HFFc6 (cell line): ENCODE measurements at places on chromosomes 4 and X. TPM values are rescaled to one million over a fixed set of nuclear protein-coding genes. Genes with fewer than 3 reads are reported as not detected.

Gene P2RY10
- not detected in 3 replicates for total RNA-seq

Gene TRAPPC2
- total RNA-seq, result 9.0 to 13.0 TPM (median 11.0 TPM) in 3 replicates

Gene GPR143
- total RNA-seq, result not detected in 3 replicates

Gene SPANXD
- 3.1 TPM in 1 of 3 replicates, not detected in the others for total RNA-seq

Gene NUDT11
- total RNA-seq, result 4.2 to 7.3 TPM (median 4.8 TPM) in 3 replicates

Gene PAGE2
- total RNA-seq, result 0.82 TPM in 1 of 3 replicates, not detected in the others

Gene MAGEA12
- total RNA-seq, result 0.15 TPM in 1 of 3 replicates, not detected in the others

GRCh38 chr4:173508386-173509035 is 21.5 kb downstream of the HAND2 start:
- DNase-seq, result no peak

DNA sequence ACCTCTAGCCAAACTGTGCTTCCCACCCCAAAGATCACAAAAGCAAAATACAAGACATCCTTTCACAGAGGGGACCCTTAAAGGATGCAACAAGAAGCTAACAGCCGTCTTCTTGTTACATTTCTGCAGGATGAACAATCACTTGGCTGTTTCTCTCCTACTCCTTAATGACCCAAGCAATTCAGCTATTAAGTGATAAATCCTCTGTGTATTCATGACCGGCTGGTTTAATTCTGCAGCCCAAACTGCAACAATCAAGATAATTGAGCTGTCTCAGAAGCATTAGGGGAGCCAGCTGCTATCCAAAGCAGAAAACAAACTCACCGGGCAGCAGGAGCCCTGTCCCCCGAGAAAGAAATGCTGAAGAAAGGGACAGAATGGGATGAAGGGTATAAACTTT is 85.9 kb upstream of the ACSL4 start:
- no peak for DNase-seq

- DNase-seq, result no peak
Measured at GRCh38 chr4:31803526-31804195, 1083.5 kb downstream of the PCDH7 start.

DNA sequence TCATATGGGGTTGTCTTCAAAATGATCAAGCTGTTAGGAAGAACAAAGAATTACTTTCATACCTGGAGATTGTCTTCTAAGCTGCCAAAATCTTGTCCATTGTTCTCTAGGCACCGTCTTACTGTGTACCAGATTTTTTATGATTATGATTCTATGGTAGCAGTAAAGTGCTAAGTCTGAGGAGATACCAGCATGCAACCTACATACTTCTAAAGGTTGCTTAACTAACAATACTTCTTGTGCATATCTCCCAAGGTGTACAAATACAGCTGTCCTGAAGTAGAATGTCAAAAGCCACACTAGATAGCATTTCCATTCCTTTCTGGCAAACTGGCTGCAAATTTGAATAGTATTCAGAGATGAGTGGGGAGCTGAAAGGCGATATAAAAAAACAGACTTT is 62.6 kb upstream of the FBXW7 start:
- DNase-seq, result no peak

DNA sequence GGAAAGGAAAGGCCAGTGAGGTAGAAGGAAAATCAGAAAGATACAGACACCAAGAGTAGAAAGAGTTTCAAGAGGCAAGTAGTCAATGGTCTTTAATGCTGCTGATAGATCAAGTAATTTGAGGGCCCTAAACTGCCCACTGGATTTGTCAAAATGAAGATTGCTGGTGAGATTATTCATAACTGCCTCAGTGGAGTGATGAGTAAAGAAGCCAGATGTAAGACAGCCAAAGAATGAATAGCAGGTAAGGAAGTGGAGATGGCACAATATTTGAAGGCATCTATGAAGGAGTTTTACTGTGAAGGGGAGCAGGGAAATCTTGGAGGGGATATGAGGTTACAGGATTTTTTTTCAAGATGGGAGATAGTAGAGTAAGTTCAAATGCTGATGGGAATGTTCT is 39.8 kb upstream of the BRS3 start:
- DNase-seq, result no peak

GRCh38 chrX:112513154-112513553 is 166.6 kb downstream of the LHFPL1 start:
- DNase-seq, result no peak

DNA sequence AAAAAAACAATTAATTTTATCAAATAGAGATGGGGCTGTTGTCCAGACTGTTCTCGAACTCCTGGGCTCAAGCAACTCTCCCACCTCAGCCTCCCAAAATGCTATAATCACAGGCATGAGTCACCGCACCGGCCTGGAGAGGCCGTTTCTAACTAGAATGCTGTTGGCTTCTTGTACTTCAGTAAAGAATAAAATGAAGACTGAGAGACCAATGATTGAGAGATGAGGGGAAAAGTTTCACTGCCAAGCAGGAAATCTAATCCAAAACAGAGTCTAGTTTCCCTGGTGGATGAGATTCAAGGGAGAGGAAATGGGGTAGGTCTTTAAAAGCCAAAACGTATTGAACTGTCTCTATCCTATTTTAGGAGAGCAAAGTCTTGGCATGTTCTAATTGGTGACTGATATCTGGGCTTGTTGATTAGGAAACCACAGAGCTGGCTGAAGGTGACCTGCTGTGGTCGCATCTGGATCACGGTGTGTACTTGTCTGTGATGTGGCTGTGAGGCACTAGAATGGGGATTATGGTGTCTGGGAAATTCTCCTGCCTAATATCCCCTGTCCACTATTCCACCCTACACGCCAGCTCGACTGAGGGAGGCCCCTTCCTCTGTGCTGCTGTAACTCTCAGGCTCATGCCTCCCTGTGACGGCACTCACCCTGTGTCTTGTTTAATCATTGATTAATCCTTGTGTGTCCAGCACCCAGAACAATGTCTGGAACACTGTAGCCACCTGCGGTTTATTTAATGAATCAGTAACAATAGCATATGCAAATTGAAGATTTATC is 15.0 kb upstream of the TRIM2 start:
- no peak for DNase-seq

DNA sequence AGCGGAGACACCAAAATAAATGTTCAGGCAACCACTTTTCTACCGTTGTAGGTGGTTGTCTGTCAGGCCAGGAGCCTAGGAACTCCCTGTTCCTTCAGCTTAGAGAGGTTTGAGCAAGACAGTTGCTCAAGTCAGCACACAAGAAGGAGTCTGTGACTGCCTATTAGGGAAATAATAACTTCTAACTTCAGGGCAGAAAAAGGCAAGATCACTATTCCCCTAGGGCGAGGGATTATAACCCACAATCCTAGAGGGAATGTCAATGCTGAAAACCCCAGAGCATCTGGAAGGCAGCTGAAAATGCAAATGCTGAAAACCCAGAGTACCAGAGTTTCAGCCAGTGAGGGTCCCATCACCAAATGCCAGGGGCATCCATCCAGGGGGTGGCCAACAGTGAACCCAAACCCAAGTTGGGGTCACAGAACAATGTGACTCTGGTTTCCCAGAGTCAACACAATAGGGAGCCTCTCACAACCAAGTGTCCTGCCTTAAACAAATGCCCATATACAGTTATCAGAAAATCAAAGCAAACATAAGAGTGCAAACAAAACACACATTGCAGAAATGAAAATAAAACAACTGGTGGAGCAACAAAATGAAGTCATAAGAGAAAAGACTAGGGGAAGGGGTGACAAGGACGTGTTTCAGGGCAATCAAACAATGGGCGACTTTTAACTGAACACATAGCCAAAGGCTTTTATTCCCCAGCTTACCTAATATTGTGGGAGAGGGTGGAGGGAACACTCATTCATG is 27.6 kb downstream of the MORF4L2 start:
- no peak for DNase-seq

- peak; percentile 65 for DNase-seq
Measured at GRCh38 chrX:78123190-78123589, 16.3 kb downstream of the TAF9B start.

GRCh38 chrX:110665223-110666002 is 130.2 kb downstream of the CHRDL1 start:
- DNase-seq, result peak; percentile 29

DNA sequence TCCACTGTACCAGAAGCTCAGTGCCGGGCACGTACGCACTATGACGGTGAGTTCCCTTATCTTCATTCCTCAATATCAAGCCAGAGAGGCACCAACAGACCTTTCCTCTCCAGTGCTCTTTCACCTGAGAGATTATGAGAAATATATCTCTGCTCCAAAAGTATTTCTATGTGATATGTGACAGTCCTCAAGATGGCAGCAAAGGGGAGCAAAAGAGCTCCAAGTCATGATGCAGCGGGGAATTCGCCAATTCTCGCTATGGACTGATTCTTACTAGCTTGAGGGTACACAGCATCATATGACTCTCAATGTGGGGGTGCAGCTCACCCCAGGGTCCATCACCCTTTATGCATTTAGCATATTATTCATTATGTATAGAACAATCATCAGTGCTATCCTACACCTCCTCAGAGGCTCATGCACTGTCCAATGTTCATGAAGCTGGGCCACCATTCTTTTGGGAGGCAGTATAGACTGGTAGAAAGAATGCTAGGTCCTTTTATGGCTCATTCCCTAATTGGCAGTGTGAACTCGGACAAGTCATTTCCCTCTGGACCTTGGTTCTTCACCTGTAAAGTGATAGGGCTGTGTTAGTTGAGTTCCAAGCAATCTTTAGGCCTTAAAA is 12.8 kb upstream of the IQSEC2 start:
- no peak for DNase-seq

DNA sequence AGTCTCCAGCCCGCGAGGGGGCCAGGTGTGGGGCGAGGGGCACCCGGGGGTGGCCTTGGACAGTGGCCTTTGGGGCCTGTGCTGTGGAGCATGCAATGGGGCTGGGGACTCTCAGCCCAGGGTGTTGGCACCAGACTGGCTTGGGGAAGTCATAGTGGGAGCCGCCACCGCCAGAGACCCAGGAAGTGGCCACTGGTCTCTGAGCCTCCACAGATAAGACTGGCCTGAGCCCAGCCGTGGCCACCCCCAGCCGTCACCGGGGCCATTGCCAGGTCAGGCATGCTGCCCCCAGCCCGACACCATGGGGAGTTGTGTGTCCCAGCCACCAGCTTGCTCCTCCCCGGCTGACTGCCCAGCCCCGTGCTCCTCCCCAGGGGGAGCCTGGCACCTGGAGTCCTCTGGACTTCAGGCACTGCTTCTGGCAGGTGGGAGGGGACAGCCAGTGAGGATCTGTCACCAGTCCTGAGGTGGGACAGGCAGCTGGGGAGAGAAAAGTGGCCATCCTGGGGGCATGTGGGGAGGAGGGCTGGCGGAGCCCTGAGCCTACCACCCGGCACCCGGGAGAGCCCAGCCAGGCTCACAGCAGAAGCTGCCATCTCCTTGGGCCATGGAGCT is 32.5 kb downstream of the TACC3 start:
- no peak for DNase-seq

- DNase-seq, result no peak
Measured at GRCh38 chr4:23904639-23905071, 14.8 kb upstream of the PPARGC1A start.

DNA sequence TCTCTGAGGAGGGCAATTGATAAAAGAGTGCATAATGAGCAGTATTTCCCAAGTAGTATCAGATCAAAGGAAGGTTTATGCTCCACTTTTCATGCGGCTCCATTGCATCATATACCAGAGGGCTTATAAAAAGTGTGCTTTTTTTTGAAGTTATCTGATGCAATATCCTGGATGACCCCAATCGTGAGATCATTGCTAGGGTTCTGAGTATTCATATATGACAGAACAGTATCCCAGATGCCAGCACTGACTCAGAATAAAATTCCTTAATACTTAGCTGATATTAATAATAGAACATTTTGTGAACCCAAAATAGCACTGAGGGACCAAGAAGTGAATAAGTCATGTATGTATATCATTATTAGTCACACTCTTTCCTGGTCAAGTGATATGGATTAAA is 945.5 kb upstream of the AGA start:
- DNase-seq, result no peak

- DNase-seq, result no peak
Measured at GRCh38 chr4:64251781-64252180, 157.5 kb downstream of the TECRL start.
